ENCODE measurements at places on chromosomes 7 and 10.

DNA sequence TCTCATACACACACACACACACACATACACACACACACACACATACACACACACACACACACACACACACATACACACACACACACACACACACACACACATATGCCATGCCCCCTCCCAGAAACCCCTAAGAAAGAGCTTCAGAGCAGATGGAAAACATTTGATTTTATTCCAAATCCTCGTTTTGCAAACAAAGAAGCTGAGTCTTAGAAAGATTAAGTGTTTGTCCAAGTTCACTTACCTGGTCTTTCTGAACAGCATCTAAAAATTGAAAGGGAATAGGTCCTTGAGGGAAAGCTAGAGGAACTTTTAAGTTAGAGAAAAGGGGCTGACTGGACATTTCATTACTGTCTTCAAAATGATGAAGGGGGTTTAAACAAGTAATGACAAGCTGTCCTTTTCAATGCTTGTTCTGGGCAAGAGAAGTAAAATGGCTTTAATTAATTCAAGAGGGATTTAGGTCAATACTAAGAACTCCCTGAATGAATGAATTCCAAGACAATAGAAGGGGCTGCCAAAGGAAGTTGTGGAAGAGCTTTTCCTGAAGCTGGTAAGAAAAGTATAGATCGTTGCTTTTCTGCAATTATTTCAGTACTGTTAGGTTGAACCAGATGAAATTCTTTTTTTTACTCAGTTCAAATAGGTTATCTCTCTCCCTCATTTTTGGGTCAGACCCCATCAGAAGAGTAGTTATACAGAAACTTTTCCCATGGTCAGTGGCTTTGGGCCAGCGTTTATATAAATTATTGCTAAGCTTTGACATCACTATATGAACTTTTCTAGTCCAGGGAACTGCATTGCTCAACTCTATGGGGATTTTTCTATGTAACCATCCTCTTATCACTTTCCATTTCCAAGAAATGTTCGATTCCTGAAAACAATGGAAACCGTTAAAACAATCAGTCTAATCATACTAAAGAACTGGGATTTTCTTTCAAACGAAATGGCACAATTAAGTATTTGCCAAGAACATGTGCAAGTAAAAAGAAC, 261.4 kb downstream of the MTERF1 start:
- DNase-seq: no peak

GRCh38 chr10:86642499-86642898, 11.8 kb upstream of the OPN4 start:
- DNase-seq: peak; percentile 25

GRCh38 chr7:28879105-28879504, 79.0 kb downstream of the TRIL start:
- DNase-seq: no peak

- no peak for DNase-seq
Observed at GRCh38 chr10:88187472-88187871, 324.0 kb downstream of the PTEN start.

GRCh38 chr7:55237156-55237893, 127.8 kb upstream of the LANCL2 start:
- DNase-seq: no peak

- no peak for DNase-seq
Observed at GRCh38 chr7:135361788-135362187, 128.2 kb downstream of the STRA8 start.

GRCh38 chr7:96173781-96174180, 148.1 kb downstream of the SLC25A13 start:
- no peak for DNase-seq

Data from fibroblast of skin of right quadriceps (primary cell).